ENCODE measurements at places on chromosomes 6 and 20.

GRCh38 chr6:50925548-50925947 is 106.9 kb downstream of the TFAP2B start:
- no peak overlapping the region for H3K27ac ChIP-seq
- no peak overlapping the region for H3K4me3 ChIP-seq
- H3K36me3 ChIP-seq, result no peaks in the 10 kb centered on the region
- no peaks in the 10 kb centered on the region for H3K4me1 ChIP-seq
- no peak for DNase-seq

GRCh38 chr6:113281014-113281413 is 576.1 kb upstream of the MARCKS start:
- no peaks in the 10 kb centered on the region for H3K27me3 ChIP-seq
- no peaks in the 10 kb centered on the region for H3K36me3 ChIP-seq
- DNase-seq, result no peak
- no peak overlapping the region for H3K4me3 ChIP-seq

GRCh38 chr6:133877116-133877515 is 11.8 kb upstream of the TCF21 start:
- no peak overlapping the region for H3K27ac ChIP-seq
- H3K27me3 ChIP-seq, result no peaks in the 10 kb centered on the region
- no peak overlapping the region for H3K4me3 ChIP-seq
- H3K36me3 ChIP-seq, result no peaks in the 10 kb centered on the region
- DNase-seq, result no peak

GRCh38 chr20:57804470-57805250 is 94.8 kb upstream of the PMEPA1 start:
- H3K4me3 ChIP-seq, result no peak overlapping the region
- no peak for DNase-seq
- H3K27me3 ChIP-seq, result no peaks in the 10 kb centered on the region
- no peak overlapping the region for H3K27ac ChIP-seq

- H3K4me3 ChIP-seq, result no peak overlapping the region
- H3K27ac ChIP-seq, result no peak overlapping the region
- peaks cover 3% of the 10 kb centered on the region for H3K4me1 ChIP-seq
- H3K36me3 ChIP-seq, result no peaks in the 10 kb centered on the region
- no peaks in the 10 kb centered on the region for H3K27me3 ChIP-seq
These were observed 326.6 kb upstream of the RNF24 start for GRCh38 chr20:4341804-4342485.

DNA sequence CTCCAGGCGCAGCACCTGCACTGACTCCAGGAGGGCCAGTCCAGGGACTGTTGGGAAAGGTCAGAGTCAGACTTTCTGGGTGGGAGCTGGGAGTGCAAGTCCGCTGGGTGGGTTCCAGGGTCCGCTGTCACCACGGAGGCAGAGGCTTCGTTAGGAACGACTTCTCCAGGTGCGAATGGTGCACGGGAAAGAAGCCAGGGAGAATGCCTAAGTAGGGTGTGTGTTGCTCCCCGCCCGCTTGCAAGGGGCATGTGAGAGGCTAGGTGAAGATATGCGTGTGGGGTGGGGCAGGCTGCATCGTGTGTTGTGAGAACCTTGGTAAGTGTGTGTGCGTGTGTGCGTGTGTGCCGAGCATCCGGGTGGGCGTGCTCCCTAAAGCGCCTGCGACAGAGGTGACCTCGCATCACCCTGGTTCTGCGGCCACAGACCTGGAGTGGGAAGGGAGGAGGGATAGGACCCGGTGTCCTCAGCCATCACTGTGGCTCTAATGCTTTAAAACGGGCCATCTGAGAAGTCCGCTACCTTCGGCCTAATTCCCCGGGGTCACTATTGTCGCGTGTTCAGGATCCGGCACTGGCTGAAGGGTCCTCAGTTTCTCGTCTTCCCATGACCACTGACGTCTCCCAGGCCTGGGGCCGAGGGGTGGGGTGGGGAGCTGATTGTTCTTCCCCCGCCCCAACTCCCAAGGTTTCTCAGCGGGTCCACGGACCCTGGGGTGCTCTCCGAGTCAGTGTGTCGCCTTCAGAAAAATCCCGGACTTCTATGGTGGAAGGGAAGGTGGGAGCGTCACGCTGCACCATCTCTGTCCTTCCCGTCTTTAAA is 6.1 kb downstream of the SLC32A1 start:
- H3K36me3 ChIP-seq, result no peaks in the 10 kb centered on the region
- DNase-seq, result no peak
- H3K27me3 ChIP-seq, result peaks cover 96% of the 10 kb centered on the region
- H3K27ac ChIP-seq, result no peak overlapping the region
- peaks cover 38% of the 10 kb centered on the region for H3K4me1 ChIP-seq

DNA sequence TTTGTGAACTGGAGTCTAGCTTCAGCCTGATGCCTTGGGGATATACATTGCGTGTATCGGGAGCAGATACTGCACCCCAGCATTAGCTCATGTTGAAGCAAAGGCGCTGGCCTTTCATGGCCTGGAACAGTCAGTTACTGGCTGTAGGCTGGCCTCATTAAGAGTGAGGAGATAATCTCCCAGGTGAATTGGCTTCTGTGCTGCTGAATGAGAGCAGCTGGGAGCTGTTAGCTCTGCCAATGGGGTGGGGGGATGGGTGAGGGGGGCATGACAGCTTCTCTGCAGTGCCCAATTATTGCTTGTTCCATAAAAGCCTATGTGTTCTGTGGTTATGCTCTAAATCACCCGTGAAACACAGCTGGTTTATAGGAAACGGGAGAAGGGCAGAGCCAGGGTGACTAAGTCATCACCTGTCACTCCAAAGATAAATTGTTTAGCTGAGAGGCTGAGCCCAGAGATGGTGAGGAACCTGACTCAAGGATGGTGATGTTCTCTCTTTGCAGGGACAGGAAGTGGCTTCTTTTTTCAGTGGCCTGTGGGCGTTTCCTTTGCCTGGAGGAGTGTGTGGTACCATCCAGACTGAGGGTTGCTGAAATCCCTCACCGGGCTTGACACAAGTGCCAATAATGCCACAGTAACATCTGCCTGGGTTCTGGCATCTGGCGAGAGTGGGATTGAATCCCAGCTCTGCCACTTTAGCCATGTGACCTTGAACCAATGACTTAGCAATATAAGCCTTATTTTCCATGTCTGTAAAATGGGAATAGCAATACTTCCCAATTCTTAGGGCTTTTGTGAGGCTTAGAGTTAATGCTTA is 170.8 kb downstream of the BCAS1 start:
- no peak overlapping the region for H3K27ac ChIP-seq
- H3K27me3 ChIP-seq, result no peaks in the 10 kb centered on the region
- no peaks in the 10 kb centered on the region for H3K4me1 ChIP-seq
- no peak for DNase-seq

All from tibial artery (tissue), 4 donors.